AG09309 (cell line): ENCODE measurements at places on chromosomes 1 and 21.

DNA sequence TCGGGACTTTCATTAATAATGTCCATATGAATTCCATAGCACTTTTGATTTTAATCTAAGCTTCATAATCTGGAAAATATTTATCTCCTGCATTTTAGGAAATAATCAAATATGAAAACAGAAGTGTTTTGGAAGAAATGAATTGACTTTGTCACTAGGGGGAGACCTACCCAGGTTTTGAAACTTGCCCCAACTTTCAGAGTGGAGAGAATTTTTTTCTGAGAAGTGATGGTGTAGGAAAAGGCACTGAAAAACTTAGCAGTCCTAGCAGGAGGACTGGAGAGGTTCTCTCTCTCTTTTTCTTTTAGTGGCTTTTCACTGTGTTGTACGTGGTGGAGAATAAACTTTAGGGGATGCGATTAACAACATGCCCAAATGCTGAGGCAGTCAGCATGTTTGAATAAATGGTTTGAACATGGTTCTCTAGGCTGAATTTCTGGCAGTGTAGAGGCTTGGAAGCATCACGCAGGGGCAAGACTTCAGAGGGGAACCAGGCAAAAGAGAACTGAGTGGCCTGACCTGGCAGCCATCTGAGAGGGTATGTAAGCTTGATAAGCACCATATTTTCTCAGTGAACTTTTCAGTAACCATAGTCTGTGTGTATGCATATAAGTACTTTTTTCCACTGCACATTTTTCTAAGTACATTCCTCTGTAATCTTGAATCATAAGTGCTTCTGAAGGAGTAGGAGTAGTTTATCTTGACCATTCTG, 68.3 kb upstream of the NEK7 start:
- DNase-seq, result no peak

GRCh38 chr1:117146072-117146471, 24.5 kb upstream of the TRIM45 start:
- no peak for DNase-seq

DNA sequence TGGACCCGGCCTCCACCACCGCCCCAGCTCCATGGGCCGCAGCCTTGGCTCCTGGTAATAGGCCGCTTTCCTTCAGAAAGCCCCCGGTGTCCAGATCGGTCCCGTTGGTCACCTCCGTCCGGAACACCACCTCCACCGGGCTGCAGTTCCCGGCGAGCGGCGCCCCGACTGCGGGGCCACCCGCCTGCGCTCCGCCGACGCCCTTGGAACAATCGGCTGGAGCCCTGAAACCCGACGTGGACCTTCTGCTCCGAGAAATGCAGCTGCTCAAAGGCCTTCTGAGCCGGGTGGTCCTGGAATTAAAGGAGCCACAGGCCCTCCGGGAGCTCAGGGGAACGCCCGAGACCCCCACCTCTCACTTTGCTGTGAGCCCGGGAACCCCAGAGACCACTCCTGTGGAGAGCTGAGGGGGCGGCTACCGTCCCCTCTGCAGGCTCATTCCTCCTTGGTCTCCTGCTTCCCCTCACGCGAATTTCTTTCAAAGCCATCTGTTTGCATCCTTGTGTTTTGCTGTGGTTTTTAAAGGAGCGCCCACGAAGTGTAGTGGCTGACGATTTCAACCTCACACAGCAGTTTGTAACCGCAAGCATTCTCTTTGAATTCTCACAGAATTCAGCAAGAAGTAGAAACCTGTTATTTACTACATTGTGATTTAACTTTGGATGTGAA, 6.0 kb downstream of the FCRLB start:
- DNase-seq, result peak; percentile 74

- peak; percentile 33 for DNase-seq
Measured at GRCh38 chr21:45555557-45556301, 13.5 kb upstream of the SLC19A1 start.

DNA sequence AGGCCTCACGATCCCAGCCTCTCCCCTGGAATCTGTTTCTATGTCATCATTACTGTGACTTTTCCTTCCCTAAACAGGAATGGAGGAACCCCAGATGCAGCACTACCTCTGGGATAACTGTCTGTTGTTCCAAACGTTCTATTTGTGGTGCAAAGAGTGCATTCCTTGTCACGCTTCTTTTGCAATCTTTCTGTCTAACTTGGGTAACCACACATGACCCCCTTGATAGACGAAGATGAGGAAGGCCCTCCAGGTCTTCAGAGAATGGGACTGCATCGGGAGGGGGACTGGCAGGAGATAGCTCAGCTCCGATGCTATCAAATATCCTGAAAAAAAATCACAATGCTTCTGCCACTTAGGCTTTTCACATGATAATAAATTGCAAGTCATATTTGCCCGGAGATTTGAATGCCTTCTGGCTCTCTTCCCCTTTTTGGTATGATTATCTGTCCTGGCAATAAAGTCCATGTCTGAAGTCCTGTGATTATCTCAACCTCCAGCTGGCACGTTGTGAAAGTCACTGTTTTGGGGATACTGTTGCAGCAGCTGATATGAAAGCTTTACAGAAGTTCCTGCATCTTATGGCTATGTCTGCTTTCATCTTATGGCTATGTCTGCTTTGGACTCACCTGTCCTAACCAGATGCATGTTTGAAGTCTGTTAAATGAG, 148.7 kb upstream of the LMO4 start:
- DNase-seq, result no peak

DNA sequence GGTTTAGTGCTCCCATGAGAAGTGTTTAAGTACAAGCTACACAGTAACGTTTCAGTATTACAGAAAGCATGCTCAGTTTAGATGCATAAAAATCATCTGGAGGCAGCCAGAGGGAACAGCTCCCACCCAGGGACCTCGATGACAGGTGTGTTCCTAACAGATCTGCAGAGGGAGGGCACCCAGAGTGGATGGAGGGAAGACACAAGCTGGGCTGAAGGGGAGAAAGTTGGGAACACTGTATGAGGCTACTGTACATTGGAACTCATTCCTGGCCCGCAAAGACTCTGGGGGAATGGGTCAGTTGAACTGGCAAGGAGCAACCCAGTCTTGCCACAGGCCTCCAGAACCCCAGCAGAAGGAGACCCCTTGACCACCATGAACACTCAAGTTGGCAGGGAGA, 52.4 kb downstream of the ZP4 start:
- DNase-seq, result no peak

DNA sequence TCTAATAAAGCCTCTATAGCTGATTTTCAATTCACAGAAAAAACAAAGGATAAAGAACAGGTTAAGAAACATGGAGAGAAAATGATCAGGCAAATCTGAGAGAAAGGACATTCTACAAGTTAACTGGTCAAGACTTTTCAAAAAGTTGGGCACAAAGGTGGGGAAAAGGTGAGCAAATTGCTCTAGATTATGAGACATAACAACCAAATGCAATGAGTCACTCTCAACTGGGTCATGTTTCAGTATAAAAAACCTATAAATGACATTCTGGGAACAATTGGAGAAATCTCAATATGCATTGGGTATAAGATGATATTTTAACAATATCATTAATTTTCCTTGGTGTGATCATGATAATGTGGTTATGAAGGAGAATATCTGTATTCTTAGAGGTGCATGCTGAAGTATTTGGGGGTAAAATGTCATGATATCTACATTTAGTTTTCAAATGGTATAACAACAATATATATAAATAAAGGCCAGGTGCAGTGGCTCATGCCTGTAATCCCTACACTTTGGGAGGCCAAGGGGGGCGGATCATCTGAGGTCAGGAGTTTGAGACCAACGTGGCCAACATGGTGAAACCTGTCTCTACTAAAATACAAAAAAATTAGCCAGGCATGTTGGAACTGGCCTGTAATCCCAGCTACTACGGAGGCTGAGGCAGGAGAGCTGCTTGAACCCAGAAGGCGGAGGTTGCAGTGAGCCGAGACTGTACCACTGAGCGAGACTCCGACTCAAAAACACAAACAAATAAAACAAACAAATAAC, 27.0 kb downstream of the ANKRD13C start:
- DNase-seq, result no peak

GRCh38 chr1:3037281-3038040, 16.2 kb downstream of the ACTRT2 start:
- DNase-seq, result no peak

GRCh38 chr1:174999936-175000696, at the start of gene CACYBP:
Gene CACYBP (plus strand): TSS chr1:174999947. CDS start chr1:175000181, 234 bp downstream.
- DNase-seq, result no peak

- DNase-seq, result peak; percentile 69
Measured at GRCh38 chr1:87402241-87403002, 73.7 kb downstream of the LMO4 start.

DNA sequence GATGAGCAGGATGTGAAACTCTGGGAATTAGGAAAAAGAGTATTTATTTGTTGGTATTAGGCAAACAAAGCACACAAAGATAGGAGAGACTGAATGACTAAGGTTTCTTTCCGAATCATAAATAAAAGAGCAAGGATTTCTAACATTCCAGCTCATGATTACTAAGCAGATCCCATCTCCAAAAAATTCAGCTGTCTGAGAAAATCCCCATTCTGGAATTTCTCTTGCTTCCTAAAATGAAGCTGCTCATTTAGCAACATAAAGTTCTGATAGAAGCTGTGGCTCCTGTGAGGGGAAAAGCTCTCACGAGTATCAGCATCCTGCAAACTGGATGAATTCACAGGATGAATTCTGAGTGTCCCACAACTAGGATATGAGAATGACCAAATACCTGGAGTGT, 6.7 kb upstream of the SH2D5 start:
- peak; percentile 44 for DNase-seq

DNA sequence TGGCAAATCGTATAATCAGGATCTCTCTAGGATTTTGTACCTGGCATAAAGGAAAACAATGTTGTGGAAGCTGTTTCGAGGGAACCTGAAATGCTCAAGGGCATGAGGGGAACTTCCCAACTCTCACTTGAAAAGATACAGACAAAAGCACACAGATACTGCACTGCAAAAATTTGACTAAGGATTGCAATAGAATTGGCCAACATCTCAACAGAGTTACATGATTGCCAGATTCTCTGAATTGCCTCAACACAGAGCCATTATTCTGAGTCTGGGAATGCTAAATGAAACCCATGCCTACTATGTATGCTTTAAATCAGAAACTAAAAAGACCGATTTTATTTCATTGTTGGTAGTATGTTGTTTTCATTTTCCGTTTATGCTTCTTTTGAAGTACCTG, 16.0 kb downstream of the KRTAP19-8 start:
- DNase-seq, result no peak

- DNase-seq, result no peak
Measured at GRCh38 chr21:41894922-41895557, 15.9 kb upstream of the PRDM15 start.

DNA sequence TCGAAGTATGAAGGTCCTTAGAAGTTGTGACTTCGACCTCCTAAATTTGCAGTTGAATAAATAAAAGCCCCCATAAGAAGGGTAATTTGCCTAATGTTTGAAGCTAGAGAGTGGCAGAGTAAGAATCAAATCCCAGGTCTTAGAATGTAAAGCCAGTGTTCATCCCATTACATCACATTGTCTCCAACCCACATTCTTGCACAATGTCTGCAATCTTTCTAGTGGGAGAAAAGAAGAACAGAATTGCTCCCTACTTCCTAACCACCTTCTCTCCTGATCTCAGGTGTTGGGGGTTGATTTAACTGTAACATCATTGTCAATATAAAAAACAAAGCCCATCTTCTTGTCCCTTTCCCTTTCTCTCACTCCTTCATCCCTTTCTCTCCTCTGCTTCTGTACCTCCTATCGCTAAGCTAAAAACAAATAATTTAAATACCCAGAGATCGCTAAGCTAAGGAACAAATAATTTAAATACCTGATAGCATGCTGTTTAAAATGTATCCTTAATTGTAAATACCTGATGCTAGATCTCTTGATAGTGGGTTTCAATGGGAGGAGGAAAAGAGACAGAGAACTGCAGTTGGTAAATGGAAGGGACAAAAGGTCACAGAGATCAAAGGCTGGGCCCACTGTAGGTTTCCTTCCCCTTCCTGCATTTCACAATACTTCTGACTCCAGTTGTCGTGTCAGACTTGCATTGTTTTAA, 32.1 kb upstream of the CCDC190 start:
- DNase-seq, result no peak

GRCh38 chr1:109193653-109194590, 19.8 kb upstream of the SARS1 start:
- DNase-seq, result no peak

DNA sequence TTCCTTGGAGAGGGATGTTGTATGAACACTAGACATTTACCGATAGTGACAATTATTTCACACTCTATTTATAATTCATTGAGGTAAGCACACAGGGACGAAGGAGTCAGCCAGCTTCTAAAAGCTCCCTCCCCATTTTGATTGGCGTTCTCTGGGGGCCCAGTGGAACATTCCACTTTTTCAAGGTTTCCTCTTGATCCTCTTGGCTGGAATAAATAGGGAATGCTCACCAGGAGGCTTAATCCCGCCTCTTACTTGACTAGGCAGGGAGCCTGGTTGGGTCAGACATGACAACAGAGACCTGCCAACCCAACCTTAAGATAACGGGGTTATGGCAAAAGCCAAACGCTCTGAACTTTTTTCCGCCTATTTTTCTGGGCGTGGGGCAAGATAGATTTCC, 974 bp downstream of the ACTN2 start:
- no peak for DNase-seq

- DNase-seq, result no peak
Measured at GRCh38 chr1:175377394-175377793, 184.8 kb upstream of the KIAA0040 start.

DNA sequence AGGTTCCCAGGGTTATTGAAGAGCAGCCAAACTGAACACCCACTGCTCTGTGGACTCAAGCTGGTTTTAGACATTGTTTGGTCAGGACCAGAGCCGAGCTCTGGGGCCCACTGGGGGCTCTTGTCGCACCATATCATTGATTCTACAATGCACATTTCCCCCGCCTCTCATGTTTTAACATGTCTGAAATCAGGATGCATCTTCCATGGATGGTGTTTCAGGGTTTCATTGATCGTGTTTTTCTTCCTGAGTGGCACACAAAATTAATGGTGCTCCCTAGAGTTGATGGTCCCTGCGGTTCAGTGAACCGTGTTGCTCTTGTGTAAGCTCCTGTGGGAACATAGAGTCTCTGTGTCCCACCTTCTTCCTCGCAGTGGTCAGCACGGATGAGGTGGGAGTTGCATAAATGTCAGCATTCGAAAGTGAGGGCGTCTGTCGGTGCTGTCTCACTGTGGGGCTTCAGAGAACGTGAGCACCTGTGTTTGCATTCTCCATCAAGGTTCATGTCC, 38.3 kb downstream of the GALNT2 start:
- no peak for DNase-seq
